ENCODE measurements at places on chromosomes 2 and 18.

DNA sequence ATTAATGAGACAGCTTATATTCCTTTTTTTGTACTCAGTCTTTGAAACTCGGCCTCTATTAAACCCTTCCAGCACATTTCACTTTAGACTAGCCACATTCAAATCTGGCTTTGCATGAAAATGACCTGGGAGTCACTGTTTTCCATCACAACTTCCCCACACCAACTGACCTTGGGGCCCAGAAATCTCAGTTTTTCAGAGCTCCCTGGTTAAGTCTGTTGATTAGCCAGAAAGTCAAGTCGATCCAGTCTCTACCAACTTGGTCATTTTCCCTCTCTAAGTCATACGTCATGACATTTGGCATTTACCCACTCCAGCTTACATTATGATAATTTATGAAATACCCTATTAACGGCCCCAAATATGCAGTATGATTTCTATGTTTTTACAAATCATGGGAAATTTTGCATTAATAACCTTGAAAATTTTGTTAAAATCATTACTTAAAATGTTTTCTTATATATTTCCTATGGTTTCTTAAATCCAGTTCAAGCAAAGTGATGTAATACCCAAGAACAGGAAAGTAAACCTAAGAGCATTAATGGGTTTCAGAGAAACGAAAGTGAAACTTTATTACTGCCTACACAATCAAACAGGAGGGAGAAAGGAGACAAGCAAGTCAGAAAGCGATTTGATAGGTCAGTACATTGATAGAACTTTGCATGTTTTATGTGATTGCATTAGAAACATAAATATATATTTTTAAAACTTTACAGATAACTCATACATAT is 77.1 kb downstream of the SPATS2L start:
- DNase-seq = no peak

GRCh38 chr18:1848716-1849115 is 722.6 kb downstream of the METTL4 start:
- DNase-seq = no peak

- DNase-seq = no peak
These were observed 24.9 kb downstream of the MYO5B start for GRCh38 chr18:50170004-50170403.

DNA sequence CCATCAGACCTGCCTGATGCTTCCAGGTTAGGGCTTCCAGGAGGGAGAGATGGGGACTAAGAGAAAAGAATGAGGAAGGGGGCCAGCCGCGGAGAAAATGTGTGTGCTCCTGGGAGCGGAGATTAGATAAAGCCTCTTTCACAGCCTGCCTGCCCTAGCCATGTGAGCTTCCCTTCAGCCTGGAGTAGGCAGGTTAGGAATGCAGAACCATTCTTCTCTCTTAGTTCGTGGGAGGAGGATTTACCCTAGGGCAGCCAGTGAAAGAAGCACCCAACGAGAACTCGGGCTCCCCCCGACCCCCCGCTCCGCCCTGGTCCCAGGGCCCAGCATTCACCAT is 36.1 kb downstream of the POMC start:
- DNase-seq = no peak

- no peak for DNase-seq
These were observed 518.8 kb downstream of the LRP1B start for GRCh38 chr2:141611981-141612380.

GRCh38 chr2:131590896-131591295 is 63.2 kb downstream of the CCDC74A start:
- DNase-seq = no peak

DNA sequence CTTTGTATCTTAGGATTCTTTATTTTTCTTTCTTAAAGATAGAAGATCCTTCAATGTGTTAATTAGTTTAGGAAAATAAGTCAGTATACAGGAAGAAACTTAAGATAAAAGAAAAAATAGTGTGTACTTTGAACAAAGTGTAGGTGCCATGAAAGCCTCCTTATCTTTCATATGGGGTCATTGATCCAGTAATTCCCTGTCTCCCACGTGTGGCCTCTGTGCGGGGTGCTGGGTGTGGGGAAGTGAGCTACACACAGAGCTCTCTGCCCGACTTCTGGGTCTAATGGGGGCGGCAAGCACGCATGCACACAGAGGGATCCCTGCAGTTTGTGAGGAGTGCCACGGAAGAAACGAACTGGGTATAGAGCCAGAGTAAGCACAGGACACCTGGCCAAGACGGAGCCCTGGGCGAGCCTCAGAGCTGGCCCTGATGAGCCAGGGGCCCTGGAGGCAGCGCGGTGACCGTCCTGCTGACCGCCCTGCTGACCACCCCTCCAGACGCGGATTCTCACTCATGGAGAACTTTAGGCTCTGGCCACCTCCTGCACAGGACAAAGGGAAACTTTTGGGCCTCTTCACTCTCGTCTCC is 253.5 kb downstream of the ACKR3 start:
- no peak for DNase-seq

- no peak for DNase-seq
These were observed 11.0 kb upstream of the RALB start for GRCh38 chr2:120241684-120242083.

- DNase-seq = no peak
These were observed 134.7 kb downstream of the RIF1 start for GRCh38 chr2:151544449-151544848.

DNA sequence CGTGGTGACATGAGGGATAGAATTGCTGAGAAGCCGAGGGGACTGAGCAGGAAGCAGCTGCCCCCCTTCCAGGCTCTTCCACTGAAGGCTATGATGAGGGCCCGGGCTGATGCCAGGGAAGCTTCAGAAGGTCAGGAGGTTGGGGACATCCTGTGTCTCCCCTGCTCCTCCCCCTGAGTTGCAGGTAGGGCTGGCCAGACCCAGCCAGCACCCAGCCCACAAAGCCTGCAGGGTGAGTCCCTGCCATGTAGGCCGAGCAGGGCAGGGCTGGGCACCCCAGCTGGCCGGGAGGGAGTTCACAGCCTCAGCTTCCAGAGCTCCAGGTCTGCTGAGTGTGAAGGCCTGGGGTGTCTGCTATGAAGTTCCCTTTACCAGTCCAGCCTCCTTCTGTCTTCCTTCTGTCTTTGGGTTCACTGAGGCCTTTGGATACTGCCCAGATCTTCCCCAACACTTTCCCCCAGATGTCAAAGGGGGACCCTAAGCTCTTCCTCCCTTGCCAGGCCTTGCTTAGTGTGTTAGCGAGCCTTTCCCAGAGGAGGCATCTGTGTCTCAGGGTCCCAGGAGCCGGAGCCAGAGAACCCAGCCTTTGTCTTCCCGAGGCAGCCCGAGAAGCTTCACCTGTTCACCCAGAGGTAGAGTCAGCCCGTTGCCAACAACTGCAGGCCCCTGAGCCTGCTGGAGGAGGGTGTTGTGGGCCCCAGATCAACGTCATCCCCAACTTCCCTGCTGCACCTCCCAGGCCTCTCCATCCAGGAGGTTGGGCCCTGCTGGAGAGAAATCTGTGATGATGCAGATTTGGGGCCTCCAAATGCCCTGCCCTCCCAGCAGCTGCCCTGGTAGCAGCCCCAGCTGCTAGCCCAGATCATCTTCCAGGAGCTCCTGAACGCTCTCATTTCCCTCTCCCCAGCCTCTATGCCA is 3.6 kb upstream of the NCL start:
- no peak for DNase-seq

DNA sequence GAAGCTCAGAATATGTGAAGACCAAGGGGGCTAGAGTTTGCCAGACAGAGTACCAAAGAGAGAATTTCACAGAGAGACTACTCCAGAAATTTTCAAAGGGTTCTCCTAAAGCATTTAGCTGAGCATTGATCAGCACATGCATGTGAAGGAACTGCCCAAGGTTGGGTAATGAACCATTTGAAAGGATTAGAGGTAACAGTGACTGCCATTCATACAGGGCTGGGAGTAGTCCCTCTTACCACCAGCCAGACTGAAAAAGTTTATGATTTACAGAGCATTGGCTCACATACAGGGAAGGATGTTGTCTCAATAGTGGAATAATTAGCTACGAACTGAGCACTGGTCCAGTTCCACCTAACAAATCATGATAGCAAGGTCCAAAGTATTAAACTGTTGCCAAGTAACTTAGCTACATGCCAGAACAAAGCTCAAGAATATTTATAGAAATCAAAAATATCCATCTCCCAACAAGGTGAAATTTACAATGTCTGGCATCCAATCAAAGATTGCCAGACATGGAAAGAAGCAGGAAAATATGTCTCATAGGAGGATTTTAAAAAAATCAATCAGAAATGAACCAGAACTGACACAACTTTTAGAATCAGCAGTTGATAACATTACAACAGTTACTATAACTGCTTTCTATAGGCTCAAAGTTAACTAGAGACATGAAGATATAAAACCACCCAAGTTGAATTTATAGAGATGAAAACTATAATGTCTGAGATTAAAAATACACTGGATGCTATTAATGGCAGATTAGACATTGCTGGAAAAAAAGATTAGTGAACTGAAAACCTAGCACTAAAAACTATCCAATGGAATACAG is 25.7 kb upstream of the RNF103 start:
- no peak for DNase-seq

- DNase-seq = no peak
These were observed 241.5 kb upstream of the PKDCC start for GRCh38 chr2:41806286-41806685.

- no peak for DNase-seq
These were observed 251.9 kb downstream of the FBXO15 start for GRCh38 chr18:73895701-73896100.

- no peak for DNase-seq
These were observed 40.7 kb downstream of the GDF7 start for GRCh38 chr2:20707601-20708000.

- DNase-seq = no peak
These were observed 238.5 kb upstream of the RGPD4 start for GRCh38 chr2:107588181-107588580.

DNA sequence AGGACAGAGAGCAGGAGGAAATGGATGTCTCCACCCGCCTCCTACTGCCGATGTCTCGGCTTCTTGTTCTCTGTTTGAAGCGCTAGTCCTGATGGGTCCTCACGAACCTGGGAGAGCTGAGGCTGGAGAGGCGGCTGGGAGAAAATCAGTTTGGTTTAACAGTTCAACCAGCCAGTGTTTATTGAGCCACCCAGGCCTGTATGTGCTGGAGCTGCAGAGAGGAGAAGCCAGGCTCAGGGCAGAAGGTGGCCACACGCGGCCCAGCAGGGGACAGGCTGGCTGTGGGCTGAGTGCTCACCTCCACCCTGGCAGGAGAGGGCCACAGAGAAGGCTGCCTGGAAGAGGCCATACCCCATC is 202.1 kb downstream of the CYP26B1 start:
- DNase-seq = no peak

DNA sequence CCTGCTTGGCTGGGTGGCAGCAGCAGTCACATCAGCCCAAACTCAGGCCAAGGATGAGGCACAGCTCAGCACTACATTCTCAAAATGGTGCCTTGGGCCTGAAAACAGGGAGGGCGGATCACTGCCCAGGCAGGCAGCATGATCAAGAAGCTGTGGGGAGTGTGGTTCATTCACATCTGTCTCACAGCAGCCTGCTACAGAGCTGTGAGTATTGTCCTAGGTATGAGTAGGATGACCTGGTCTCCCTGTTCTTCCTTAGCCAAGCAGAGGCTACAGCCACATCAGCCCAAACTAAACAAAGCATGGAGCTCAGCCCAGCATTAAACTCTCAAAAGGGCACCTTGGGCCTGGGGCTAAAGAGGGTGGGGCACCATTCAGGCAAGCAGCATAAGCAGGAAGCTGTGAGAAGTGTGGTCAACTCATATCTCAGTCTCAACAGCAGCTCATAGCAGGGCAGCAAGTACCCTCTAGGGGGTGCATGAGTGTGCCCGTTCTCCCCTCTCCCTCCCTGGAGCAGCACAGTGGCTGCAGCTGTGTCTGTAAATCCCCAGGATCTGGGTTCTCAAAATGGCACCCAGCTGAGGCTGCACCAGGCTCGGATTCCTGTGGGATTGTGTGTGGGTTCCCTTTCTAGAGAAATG is 139.6 kb downstream of the TRABD2A start:
- no peak for DNase-seq

DNA sequence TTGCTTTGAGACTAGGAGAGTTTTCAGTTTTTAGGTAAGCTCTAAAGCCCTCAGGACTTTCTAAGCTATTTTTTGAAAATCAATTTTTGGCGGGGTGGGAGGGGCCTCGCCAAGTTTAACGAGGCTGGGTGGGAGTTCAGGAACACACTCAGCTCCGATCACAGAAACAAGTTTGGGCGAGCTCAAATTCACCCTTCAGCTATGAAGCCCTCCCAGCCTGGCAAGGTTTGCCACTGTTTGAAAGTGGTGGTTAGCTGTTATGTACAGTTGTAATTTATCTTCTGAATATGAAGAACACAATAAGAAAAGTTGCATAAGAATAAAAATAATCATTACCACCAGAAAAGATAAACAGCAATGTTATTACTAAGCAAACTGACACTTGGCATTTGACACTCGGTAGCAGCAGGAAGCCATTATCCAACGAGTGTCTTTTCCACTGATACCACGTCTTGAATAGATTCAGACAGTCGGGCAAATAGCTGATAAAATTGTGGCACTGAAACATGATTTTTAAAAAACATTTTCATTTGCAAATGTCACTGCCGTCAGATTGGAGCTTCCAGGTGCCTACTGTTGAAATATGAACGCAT is 59.8 kb downstream of the KCTD1 start:
- DNase-seq = peak; percentile 68

GRCh38 chr2:60741576-60741975 is 14.5 kb upstream of the PAPOLG start:
- DNase-seq = no peak

- no peak for DNase-seq
These were observed 11.1 kb upstream of the DCTN1 start for GRCh38 chr2:74391209-74391579.

DNA sequence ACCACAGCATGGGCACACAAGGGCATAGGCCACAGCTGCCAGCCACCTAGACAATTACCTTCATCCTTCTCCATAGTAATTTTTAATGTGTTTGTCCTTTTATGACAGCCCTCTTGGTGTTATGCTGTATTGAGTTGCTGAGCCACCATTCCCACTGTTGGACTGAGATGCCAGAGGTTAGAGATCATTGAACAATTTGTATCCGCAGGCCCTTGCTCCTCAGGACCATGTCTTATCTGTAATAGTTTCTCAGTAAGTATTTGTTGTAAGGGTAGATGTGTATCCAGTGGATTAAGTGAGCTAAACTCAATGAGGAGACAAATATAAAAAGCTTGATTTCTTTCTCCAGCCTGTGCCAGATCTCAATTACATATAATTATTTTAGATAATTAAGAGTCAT is 832.8 kb upstream of the ID2 start:
- peak; percentile 36 for DNase-seq

GRCh38 chr2:118988706-118989105 is 46.7 kb downstream of the MARCO start:
- DNase-seq = no peak

DNA sequence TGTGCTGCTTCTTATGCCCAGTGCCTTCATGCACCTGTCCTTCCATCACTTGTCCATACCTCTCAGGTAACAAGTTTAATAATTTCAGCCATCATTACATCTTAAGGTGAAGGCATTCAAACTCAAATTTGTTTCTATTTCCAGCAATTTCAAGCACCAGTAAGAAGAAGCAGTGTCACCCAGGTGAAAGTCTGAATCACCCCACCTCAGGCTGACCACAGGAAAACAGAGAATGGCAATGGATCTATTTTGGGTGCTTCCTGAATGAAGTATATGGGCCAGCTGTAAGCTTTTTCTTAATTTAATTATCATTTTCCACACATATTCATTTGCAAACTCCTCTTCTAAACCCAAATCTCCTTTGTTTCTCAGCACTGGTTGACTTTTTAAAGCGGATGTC is 372.7 kb upstream of the SOX11 start:
- peak; percentile 2 for DNase-seq

- DNase-seq = peak; percentile 33
These were observed 91.5 kb upstream of the TMEFF2 start for GRCh38 chr2:192286093-192286701.

- DNase-seq = no peak
These were observed 1574.2 kb upstream of the PIK3C3 start for GRCh38 chr18:40380686-40381439.

Data from NCI-H1105 treated with DMSO at 0.1 percent for 48 hours (cell line).